ENCODE measurements at places on chromosomes 16 and 17.

DNA sequence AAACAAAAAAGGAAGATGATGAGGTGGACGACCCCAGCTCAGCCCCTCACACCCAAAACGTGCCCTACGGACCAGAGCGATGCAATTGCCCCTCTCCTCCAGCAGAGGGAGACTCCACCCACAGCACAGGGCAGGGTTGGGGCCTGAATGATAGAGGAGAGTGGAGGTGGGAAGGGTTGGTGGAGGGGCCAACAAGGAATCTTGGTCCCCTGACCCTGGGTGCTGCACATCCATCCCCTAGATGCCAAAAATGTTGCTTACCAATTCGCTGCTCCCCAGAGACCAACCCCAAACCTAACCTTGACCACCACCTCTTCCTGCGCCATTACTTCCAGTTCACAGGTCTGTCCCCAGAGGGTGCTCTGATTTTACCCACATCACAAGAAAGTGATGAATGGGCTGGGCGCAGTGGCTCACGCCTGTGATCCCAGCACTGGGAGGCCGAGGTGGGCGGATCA lies 12.9 kb downstream of the P2RX5 start:
- DNase-seq: peak; percentile 33

DNA sequence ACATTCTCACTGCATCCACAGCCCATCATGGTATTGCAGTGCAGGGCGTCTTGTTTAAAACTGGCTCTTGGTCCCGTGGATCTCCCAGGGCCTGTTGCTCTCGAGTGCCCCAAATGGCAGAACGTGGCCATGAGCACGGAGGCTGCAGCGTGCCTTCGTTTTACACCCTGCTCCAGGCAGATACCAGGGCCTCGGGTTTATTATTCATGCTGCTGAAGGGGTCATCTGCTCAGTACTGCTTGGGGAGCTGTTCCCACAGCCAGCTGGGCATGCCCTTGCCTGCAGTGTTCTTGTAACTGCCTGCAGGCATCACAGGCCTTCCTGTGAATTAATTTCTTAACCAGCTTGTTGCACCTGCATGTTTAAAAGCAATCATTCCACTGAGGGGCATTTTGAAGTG lies 129.7 kb upstream of the CHMP6 start:
- peak; percentile 39 for DNase-seq

GRCh38 chr16:82651921-82652601 lies 25.3 kb downstream of the CDH13 start:
- DNase-seq: no peak

DNA sequence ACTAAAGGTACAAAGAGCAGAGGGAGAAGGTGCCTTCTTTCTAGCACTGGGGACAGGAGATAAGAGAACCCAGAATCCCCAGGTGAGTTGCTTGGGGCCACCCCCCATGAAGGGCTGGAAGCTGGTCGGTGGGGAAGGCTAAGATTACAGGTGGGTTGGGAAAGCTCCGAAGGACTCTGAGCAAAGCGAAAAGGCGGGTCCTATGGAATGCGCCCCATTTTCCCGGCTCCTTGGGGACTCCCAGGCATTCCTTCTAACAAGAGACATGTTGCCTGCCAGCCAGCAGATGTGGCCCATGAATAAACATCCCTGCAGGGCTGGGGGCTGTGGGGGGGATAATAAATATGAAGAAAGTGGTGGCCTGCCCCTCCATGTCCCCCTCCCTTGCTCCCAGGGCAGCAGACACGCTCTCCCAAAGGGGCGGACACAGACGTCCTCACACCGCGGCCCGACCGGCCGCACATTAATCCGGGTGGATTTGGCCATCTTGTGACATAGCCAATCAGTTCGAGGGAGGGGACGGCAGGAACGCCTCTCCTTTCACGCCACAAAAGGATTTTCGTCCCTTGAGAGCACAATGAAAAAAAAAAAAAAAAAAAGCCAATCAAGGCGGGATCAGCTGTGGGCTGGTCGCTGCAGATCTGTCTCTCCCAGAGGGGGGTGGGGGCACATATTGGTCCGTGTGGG lies 98.5 kb downstream of the SOX9 start:
- DNase-seq: no peak

- DNase-seq: peak; percentile 89
Observed at GRCh38 chr16:30921748-30922419, 1.5 kb upstream of the FBXL19 start.

DNA sequence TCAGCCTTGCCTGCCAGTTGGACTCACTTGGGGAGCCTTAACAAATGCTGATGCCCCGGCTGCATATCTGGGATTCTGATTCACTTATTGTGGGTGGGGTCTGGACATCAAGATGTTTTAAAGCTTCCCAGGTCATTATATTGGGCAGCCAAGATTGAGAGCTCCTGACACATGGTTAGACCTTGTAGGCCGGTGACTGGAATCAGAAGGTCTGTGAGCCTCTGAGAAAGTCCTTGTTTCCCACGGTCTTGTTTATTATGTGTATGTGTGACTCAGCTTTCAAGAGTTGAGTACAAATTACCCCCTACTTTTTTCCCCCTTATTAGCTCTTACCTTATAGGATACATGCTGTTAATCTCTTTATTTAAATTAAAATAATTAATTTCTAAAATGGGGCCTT lies 103.5 kb downstream of the ABCC1 start:
- no peak for DNase-seq

- no peak for DNase-seq
Observed at GRCh38 chr17:79098282-79098867, 23.8 kb downstream of the ENGASE start.

- peak; percentile 64 for DNase-seq
Observed at GRCh38 chr16:30092373-30093010, 768 bp upstream of the TBX6 start.
